Retina (tissue), 1 donor: ENCODE measurements at places on chromosomes 4 and X.
A peak's percentile ranks its signal among the peaks of the same experiment; 100 is the strongest.

DNA sequence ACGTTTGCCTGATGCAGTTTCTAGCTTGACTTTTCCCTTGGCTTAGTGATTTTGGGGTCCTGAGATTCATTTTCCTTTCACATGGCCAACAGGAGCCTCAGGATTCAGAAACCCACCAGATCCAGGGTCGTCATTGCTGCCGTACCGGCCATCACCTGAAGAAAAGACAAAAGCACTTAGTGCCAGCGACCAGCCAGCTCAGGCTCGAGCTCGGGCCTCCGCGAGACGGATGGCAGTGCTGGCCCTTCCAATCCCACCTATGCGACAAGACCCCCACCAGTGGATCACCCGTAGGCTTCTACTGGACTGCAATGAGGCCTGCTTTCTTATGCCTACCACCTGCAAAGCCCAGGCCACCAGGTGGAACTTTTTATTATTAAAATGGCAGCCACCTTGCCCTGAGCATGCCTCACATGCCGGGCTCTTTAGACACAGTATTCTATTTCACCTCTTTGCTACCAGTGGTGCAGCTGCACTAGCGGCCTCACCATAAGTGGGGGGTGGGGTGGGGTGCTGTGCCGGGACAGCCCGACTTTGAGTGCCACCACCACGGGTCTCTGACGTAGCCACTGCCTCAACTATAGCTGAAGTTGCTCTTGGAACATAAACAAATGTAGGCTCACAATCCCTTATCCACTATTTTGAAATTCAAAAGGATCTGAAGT is 84.3 kb downstream of the MTMR1 start:
- DNase-seq, result no peak

GRCh38 chrX:3252744-3253143 is 93.7 kb downstream of the MXRA5 start:
- no peak for DNase-seq

- no peak for DNase-seq
Observed at GRCh38 chr4:174538123-174538875, 16.0 kb upstream of the HPGD start.

DNA sequence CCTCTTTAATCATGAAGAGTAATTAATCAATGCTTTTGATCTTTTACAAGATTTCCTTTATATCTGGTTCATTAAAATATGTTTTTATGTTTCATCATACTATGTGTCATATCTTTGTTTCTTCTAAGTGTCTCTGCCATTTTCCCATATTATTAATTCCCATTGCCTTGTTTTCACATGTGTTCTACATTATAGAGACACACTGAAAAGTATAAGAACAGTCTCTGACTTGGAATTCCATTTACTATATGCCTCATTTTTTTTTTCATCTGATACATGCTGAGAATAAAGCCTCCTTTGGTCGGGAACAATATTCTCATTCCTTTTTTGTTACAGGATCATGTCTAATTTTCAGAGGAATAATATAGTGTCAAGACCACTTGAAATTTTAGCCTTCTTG is 4.3 kb downstream of the BANK1 start:
- DNase-seq, result no peak

GRCh38 chrX:116031331-116031730 is 139.2 kb upstream of the AGTR2 start:
- DNase-seq, result no peak

GRCh38 chrX:74923942-74924448 is 1.3 kb downstream of the NEXMIF start:
- peak; percentile 86 for DNase-seq

- DNase-seq, result no peak
Observed at GRCh38 chr4:119087121-119087520, 48.5 kb upstream of the MYOZ2 start.

- DNase-seq, result no peak
Observed at GRCh38 chr4:89314291-89314690, 6.7 kb upstream of the GPRIN3 start.

DNA sequence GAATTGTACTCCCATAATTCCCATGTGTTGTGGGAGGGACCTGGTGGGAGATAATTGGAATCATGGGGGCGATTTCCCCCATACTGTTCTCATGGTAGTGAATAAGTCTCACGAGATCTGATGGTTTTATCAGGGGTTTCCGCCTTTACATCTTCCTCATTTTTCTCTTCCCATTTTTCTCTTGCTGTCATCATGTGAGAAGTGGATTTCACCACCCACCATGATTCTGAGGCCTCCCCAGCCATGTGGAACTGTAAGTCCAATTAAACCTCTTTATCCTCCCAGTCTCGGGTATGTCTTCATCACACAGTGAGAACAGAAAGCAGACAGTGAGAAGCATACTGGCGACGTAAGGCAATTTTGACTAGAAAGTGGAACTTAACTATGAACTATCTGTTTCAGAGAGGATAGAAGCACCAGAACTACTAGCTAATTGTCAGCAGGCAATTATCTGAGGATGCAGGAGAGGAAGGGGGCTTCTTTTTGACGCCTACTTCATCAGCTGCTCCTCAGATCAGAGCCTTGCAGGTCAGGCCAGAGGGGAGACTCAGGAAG is 8.5 kb upstream of the GPR50 start:
- DNase-seq, result no peak

- DNase-seq, result no peak
Observed at GRCh38 chr4:184397516-184398163, 76.7 kb downstream of the IRF2 start.

DNA sequence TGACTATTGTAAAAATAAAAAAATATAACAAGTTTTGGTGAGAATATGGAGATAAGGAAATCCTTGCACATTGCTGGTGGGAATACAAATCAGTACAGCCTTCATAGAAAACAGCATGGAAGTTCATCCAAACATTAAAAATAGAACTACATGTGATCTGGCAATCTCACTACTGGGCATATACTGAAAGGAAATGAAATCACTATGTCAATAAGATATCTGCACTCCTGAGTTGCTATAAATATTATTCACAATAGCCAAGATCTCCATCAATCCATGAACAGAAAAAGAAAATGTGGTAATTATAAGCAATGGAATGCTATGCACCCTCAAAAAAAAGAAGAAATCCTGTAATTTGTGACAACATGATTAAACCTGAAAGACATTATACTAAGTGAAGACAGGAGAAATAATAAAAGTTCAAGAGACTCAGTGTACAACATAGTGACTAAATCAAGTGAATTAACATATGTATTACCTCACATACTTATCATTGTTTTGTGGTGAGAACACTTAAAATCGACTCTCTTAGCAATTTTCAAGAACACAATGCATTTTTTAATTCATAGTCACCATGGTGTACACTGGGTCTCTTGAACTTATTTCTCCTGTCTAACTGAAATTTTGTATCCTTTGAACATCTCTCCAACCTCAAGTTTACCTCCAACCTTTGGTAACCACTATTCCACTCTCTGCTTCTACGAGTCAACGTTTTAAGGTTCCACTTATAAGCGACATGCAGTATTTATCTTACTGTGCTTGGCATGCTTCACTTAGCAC is 1703.7 kb upstream of the AGA start:
- no peak for DNase-seq

- DNase-seq, result no peak
Observed at GRCh38 chr4:20954541-20954940, 254.3 kb downstream of the PACRGL start.

GRCh38 chr4:177332119-177332518 is 22.4 kb downstream of the NEIL3 start:
- no peak for DNase-seq

DNA sequence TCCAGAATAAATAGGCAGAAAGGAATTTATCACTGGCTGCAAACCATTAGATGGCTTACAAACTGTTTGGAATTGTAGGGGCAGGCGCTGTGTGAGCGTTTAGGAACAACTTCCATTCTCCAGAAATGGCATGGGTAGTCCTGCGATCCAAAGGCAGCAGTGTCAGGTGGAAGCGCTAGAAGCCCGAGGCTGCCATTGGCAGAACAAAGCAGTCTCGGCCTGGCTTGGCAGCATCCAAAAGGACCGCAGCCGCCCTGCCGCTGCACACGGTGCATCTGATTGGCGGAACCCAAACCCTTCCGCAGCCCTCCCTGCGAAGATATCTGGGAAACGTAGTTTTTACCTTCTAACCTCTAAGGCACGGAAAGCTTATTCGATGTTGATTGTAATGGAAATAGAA is 23.6 kb upstream of the YTHDC1 start:
- peak; percentile 84 for DNase-seq
